ENCODE measurements at places on chromosomes 7 and 10. TPM values are rescaled to one million over a fixed set of nuclear protein-coding genes. Genes with fewer than 3 reads are reported as not detected.

- H3K27ac ChIP-seq: no peak overlapping the region
- peak; percentile 78 for DNase-seq
- H3K36me3 ChIP-seq: peaks cover 44% of the 10 kb centered on the region
- H3K4me3 ChIP-seq: no peak overlapping the region
- peaks cover 58% of the 10 kb centered on the region for H3K4me1 ChIP-seq
These were observed 7.3 kb downstream of the MAFK start for GRCh38 chr7:1537535-1538412.

- H3K4me3 ChIP-seq: peak overlapping the region; percentile 53
- no peak for DNase-seq
- H3K27me3 ChIP-seq: no peaks in the 10 kb centered on the region
- peaks cover 43% of the 10 kb centered on the region for H3K4me1 ChIP-seq
- peak overlapping the region; percentile 93 for H3K27ac ChIP-seq
These were observed 13.8 kb upstream of the FKBP9 start for GRCh38 chr7:32943252-32944030.

DNA sequence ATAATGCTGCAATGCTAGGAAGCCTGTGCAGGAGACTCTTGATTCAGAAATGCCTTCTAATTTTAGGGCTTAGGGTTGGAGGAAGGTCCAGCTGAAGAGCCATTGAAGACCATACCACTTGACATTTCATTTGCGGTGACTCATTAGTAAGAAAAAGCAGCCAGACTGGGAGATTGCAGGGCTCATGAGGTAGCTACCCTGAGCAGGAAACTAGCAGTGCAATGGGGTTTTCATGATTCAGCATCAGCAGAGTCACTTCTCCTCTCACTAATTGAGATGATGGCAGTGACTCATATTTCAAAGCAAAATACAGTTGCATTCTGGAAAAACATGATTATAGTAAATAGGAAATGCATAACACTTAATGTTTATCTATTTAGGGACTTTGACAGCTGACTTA, 434.1 kb downstream of the DNAJB9 start:
- H3K27ac ChIP-seq: no peak overlapping the region
- H3K36me3 ChIP-seq: no peaks in the 10 kb centered on the region
- H3K27me3 ChIP-seq: no peaks in the 10 kb centered on the region

GRCh38 chr10:102114861-102115618, 5.1 kb downstream of the LDB1 start:
- H3K27ac ChIP-seq: peak overlapping the region; percentile 92
- H3K4me1 ChIP-seq: peaks cover 76% of the 10 kb centered on the region
- H3K36me3 ChIP-seq: no peaks in the 10 kb centered on the region
- no peaks in the 10 kb centered on the region for H3K27me3 ChIP-seq
- H3K4me3 ChIP-seq: peak overlapping the region; percentile 60

- peaks cover 18% of the 10 kb centered on the region for H3K4me1 ChIP-seq
- peaks cover 26% of the 10 kb centered on the region for H3K27me3 ChIP-seq
- H3K36me3 ChIP-seq: no peaks in the 10 kb centered on the region
- H3K4me3 ChIP-seq: no peak overlapping the region
- DNase-seq: no peak
- no peak overlapping the region for H3K27ac ChIP-seq
These were observed 2.0 kb upstream of the HOXA3 start for GRCh38 chr7:27154369-27154768.

- H3K27me3 ChIP-seq: no peaks in the 10 kb centered on the region
- H3K36me3 ChIP-seq: no peaks in the 10 kb centered on the region
- no peak overlapping the region for H3K4me3 ChIP-seq
- peak overlapping the region; percentile 66 for H3K27ac ChIP-seq
These were observed 142.9 kb upstream of the PCGF5 start for GRCh38 chr10:91077549-91078071.

- H3K36me3 ChIP-seq: peaks cover 17% of the 10 kb centered on the region
- no peaks in the 10 kb centered on the region for H3K27me3 ChIP-seq
- H3K27ac ChIP-seq: peak overlapping the region; percentile 64
- no peak for DNase-seq
- no peak overlapping the region for H3K4me3 ChIP-seq
- H3K4me1 ChIP-seq: peaks cover 70% of the 10 kb centered on the region
These were observed 8.3 kb downstream of the XPNPEP1 start for GRCh38 chr10:109914966-109915365.

DNA sequence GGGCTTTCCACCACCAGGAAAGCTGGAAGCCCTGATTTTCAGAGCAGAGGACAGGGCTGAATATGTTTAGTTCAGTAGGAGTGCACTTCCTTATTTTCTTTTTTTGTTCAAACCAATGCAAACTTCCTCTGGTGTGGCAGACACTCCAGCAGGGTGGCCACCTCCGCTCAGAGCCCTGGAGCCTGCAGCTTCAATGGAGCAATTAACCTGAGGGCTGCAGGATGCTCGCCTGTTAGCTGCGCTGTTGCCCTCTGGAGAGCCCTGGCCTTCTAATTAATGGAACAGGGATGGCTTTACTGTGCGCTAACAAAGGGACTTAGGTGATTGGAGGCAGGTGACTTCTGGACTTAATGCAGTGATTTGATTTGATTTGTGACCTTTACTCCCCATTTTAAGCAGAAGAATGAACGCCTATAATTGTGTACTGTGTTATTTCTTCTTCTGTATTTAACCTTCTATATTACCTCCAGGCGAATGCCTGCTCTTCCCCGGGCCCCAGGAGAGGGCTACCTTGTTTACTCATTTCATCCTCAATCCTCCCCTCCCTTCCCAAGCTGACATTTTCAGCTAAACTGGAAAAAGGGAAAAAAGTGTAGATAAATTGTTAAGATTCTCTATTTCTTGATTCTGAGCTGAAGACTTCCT, 123.0 kb upstream of the CTBP2 start:
- no peaks in the 10 kb centered on the region for H3K36me3 ChIP-seq
- H3K27me3 ChIP-seq: no peaks in the 10 kb centered on the region
- no peak for DNase-seq
- no peaks in the 10 kb centered on the region for H3K4me1 ChIP-seq

- no peaks in the 10 kb centered on the region for H3K36me3 ChIP-seq
- peak; percentile 20 for DNase-seq
- no peaks in the 10 kb centered on the region for H3K27me3 ChIP-seq
- no peak overlapping the region for H3K4me3 ChIP-seq
- H3K4me1 ChIP-seq: no peaks in the 10 kb centered on the region
These were observed 26.5 kb downstream of the VIPR2 start for GRCh38 chr7:159118197-159118595.

DNA sequence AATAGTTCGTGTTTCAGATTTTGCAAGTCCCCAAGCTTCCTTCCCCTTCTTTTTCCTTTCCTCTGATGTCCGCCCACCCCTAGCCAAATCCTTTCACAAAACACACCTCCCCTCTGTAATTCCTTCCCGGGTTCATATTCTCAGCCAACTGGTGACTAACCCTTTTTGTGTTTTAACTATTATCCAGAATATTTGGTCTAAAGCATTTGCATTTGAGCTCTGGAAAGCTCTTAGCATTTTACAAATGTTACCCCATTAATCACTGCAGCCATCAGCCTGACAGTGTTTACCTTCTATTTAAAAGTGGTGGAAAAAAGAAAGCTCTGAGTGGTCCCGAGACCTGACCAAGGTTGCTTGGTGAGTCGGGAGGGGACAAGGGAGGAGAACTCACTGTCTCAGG, 139.0 kb downstream of the CREB5 start:
- no peak overlapping the region for H3K4me3 ChIP-seq
- no peaks in the 10 kb centered on the region for H3K4me1 ChIP-seq
- H3K27me3 ChIP-seq: no peaks in the 10 kb centered on the region
- no peak for DNase-seq

DNA sequence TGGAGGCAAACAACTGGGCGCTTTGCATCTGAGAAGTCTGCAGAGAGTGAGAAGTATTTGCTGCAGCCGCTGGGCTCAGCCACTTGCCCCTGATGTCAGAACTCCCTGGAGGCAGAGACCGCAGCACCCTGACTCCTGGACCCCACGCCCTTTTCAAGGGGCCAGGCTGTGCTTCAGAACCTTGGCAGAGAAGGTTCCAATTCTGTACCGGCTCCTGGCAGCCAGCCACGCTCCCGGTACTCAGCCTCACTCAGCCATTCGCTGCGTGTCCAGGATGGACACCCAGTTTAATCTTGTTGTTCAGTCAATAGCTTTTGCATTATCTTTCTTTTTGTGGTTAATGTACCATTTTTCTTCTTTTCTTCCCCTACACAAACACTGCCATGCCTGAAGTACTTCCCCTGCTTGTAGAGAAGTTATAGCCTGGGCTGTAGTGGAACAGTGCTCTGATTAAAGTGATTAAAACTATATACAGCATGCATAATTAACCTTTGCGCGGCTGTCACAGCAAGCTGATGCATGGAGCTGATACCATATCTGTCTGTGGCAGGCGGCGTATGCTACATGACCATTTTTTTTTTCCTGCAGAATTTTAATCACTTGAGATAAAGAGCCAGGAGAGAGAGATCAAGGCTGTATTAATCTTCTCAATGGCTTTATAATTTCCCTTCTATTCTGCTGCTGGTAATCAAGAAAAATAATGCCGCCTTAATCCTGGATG, 578.5 kb downstream of the SDK1 start:
- no peak overlapping the region for H3K4me3 ChIP-seq
- H3K27me3 ChIP-seq: no peaks in the 10 kb centered on the region
- peaks cover 5% of the 10 kb centered on the region for H3K4me1 ChIP-seq
- H3K36me3 ChIP-seq: no peaks in the 10 kb centered on the region

DNA sequence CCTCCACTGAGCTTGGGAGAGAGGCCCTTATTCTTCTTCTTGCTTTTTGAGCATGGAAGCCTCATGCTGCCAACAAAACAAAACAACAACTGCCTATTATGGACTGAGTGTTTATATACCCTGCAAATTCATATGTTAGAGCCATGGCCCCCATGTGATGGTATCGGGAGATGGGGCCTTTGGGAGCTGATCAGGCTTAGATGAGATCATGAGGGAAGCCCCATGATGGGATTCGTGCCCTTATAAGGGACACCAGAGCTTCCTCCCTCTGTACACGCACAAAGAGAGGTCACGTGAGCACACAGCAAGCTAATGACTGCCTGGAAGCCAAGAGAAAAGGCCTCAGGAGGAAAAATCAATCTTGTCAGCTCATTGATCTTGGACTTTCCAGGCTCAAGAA, 235.0 kb downstream of the FANK1 start:
- peaks cover 24% of the 10 kb centered on the region for H3K4me1 ChIP-seq
- no peak overlapping the region for H3K4me3 ChIP-seq
- H3K36me3 ChIP-seq: no peaks in the 10 kb centered on the region
- no peaks in the 10 kb centered on the region for H3K27me3 ChIP-seq

DNA sequence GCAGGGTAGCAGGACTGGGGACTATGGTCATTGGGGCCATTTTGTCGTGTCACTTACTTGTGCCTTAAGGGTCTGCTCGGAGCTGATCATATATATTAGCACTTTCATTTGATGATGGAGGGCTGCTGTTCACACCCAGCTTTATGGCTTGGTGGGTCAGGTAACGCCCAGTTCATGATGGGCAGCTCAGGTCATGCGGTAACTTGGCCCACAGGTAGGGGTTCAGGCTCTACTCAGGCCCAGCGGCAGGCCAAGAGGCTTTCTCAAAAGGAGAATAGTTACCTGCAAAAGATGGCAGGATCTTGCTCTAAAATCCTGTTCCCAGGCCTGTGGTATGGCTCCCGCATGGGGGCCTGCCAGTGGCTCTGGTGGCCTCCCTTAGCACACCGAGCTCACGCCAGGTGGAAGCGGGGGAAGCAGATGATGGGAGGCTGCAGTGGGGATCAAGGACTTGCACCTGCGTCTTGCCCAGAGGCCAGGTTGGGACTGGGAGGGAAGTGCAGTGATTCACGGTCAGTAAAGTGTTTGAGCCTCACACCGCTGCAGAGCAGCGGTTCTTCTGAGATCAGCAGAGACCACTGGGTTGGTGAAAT, 109.5 kb downstream of the ADCY1 start:
- peak; percentile 40 for DNase-seq
- no peaks in the 10 kb centered on the region for H3K4me1 ChIP-seq
- no peak overlapping the region for H3K27ac ChIP-seq

- H3K27ac ChIP-seq: no peak overlapping the region
- no peak for DNase-seq
- no peaks in the 10 kb centered on the region for H3K27me3 ChIP-seq
- no peak overlapping the region for H3K4me3 ChIP-seq
- H3K36me3 ChIP-seq: no peaks in the 10 kb centered on the region
These were observed 36.8 kb upstream of the HSPA12A start for GRCh38 chr10:116779076-116779687.

DNA sequence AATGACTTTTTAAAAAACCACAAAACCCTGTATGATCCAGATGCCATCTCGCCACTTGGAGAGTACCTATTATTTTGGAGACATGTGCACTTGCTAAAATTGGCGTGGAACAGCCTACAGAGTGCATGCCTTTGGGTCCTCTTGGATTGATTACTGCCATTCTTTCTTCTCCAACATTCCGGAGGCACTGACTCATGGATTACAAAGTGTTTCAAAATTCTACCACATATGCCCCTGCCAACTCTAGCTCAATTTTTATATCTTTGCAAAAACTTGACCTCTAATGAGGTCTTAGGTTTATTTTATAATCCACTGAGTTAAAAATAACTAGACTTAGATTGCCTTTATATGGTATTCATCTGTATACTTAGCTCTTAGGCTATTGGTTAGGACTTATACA, 55.8 kb upstream of the KIF5B start:
- DNase-seq: no peak
- no peaks in the 10 kb centered on the region for H3K4me1 ChIP-seq
- no peak overlapping the region for H3K4me3 ChIP-seq

DNA sequence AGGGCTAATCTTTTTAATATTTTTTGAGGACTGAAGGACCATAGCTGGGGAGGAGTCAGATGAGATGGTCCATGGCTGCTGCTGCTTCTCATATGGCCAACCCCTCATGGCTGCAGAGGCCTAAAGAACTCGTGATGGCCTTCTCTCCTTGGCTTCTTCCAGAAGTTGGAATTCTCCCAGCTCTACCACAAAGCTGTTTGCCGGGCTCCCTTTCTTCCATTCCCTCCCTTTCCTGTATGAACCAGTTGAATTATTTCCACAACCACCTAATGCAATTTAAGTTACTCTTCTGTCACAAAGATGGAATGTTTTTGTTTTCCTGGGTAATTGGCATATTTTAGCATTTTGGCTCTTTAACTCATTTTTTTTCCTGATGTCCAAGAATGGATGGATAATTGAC, 80.7 kb downstream of the PHTF2 start:
- H3K36me3 ChIP-seq: no peaks in the 10 kb centered on the region
- H3K4me3 ChIP-seq: no peak overlapping the region
- H3K27ac ChIP-seq: no peak overlapping the region
- no peaks in the 10 kb centered on the region for H3K27me3 ChIP-seq
- H3K4me1 ChIP-seq: peaks cover 4% of the 10 kb centered on the region

GRCh38 chr10:8049865-8050555, 4.5 kb upstream of the GATA3 start:
- peaks cover 53% of the 10 kb centered on the region for H3K4me1 ChIP-seq
- H3K4me3 ChIP-seq: peak overlapping the region; percentile 37
- peaks cover 100% of the 10 kb centered on the region for H3K27me3 ChIP-seq
- H3K27ac ChIP-seq: no peak overlapping the region
- no peaks in the 10 kb centered on the region for H3K36me3 ChIP-seq

The ACTL6B gene
- not detected for total RNA-seq

The PILRA gene
- 25.2 TPM for total RNA-seq

The SPDYE9 gene
- total RNA-seq: not detected

The LLCFC1 gene
- not detected for total RNA-seq

The GNGT1 gene
- not detected for total RNA-seq

The TDRD1 gene
- total RNA-seq: 2.2 TPM

The HTR7 gene
- total RNA-seq: 1.1 TPM

Data from spleen (tissue), 13 donors.